ENCODE measurements at places on chromosomes 7 and 10. TPM values are rescaled to one million over a fixed set of nuclear protein-coding genes. Genes with fewer than 3 reads are reported as not detected.

DNA sequence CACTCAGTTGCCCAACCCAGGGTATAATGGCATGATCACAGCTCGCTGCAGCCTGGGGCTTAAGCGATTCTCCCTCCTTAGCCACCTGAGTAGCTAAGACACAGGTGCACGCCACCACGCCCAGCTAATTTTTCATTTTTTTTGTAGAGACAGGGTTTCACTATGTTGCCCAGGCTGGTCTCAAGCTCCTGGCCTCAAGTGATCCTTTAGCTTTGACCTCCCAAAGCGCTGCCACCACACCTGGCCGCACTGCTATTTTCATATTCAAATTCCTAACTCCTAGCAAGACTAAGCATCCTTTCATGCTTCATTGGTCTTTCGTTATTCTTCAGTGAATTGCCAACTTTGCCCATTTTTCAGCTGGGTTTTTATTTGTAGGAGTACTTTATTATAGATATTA lies 30.4 kb upstream of the DAGLB start:
- DNase-seq = peak; percentile 82

DNA sequence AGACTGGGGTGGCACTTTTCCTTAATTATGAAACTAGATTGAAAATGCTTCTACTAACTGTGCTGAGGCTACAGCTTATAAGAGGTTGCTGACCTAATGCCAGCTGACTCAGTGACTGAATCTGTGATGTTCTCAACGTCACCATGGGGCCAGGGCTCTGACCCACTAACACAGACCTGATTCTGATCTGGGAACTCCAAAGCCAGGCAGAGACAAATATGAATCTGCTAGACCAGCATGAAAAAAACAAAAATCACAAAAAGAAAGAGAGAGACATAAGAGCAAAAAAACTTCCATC lies 16.1 kb downstream of the USP6NL start:
- DNase-seq = no peak

DNA sequence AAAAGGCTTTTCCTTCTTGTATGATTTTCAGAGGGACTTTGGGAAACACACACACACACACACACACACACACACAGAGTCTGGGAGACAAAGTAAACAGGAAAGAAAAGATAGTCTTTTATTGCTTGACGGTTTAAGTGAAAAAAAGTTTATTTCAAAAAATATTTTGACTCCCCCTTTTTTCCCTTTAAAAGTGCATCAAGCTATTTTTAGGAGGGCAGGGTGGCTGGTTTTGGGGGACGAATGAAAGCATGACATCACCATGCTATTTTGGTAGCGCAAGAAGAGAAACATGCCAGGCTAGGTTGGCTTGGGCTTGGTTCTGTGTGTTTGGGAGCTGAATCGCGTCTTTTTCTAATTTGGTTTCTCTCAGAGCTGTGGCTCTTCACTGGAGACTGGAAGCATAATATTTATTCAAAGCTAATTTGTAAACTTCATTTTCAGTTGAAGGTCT lies 129.2 kb downstream of the BAMBI start:
- DNase-seq = no peak

DNA sequence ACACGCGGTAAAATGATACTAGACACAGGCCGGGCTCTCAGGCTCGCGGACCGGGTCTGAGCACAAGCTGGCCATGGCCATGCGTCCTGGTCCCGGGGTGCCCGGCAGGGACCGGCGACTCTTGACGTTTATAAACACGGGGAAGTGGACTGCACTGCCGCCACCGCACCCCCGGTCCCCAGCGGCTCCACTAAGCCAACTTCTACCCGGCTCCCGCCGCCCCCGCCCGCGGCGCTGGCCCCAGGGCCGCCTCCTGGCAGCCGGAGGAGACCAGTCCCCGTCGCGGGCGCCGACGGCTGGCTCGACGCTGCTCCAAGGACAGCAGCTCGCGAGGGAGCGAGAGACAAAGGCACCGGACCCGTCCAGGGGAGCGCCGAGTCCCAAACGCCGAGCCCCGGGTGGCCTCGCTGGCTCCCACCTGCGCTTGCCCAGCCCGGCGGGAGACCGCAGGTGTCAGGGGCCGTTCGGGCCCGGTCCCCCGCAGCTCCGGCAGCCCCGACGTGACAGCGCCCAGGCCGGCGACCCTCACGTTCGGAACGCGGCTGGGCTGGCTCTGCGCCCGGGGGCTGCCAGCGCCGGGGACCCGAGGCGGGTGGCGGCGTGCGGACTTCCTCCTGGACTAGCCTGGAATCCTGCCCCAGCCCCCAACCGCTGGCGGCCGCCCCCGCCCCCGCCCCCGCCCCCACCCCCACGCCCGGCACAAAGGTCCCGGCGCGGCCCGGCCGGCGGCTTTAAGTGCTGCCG lies 517 bp downstream of the ITGB1 start:
- DNase-seq = peak; percentile 70

DNA sequence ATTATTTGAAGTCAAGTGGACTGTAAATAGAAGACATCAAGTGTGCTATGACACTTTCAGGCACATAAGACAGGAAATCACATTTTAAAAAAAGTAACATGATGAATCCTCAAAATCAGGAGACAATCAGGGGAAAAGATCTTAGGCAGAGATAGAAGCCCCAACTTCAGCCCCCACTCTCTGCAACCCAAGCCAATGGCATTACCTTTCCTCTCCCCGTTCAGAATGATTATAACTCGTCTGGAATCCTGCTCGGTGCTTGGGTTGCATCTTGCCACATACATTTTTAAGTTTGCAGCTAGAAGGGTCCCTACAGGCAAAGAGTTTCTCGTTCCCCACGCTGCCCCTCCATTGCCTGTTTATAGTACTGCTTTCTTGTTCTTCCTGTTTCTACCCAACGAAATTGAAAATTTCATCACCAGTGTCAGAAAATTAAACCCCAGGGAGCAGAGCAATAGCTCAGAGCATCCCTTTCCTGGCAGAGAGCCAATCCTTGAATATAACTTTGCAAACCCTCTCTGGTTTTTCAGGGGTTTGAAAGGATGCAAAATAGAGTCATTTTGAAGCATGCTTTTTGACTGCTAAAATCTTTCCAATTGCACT lies 260.5 kb upstream of the AOAH start:
- DNase-seq = peak; percentile 96

- peak; percentile 53 for DNase-seq
Measured at GRCh38 chr7:47500103-47500563, 81.8 kb downstream of the TNS3 start.

GRCh38 chr7:135827391-135827790 lies 78.8 kb upstream of the FAM180A start:
- DNase-seq = peak; percentile 53

The AKR1C2 gene
- not detected for total RNA-seq

DNA sequence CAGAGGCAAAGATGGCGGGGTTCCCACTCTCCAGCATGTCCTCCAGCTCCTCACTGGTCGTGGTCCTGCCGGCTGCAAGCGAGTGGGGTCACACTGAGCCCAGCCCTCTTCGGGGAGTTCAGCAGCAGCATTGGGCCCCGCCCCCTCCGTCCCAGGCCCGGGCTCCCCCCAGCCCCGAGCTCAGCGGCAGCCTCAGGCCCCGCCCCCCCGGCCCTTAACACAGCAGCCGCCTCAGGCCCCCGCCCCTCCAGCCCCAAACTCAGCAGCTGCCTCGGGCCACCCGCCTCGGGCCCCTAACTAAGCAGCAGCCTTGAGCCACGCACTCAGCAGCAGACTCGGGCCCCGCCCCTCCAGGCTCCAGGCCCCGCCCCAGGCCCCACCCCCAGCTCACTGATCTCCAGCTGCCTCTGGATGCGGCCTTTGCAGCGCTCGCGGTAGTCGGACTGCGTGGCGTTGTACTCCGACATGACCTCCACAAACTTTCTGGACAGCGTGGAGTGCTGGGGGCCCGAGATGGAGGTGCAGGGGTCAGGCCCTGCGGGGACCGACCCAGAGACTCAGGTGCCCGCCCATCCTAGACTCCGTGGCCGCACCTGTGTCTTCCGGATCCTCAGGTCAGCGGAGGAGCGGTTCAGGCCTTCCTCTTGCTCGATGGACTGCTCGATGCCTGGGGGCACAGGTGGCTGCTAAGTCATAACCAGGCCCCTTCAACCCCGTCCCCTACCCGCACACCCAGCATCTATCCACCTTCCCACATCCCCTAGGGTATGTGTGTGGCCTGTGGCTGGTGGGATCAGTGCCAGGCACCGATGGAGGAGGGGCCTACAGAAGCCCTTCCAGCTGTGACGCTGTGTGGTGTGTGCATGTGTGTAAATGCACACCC lies 15.5 kb downstream of the STX1A start:
- peak; percentile 71 for DNase-seq

GRCh38 chr7:135974667-135975066 lies 2.5 kb downstream of the MTPN start:
- no peak for DNase-seq

The LIPN gene
- total RNA-seq = not detected

GRCh38 chr10:66680886-66681285 lies 244.9 kb upstream of the LRRTM3 start:
- no peak for DNase-seq

DNA sequence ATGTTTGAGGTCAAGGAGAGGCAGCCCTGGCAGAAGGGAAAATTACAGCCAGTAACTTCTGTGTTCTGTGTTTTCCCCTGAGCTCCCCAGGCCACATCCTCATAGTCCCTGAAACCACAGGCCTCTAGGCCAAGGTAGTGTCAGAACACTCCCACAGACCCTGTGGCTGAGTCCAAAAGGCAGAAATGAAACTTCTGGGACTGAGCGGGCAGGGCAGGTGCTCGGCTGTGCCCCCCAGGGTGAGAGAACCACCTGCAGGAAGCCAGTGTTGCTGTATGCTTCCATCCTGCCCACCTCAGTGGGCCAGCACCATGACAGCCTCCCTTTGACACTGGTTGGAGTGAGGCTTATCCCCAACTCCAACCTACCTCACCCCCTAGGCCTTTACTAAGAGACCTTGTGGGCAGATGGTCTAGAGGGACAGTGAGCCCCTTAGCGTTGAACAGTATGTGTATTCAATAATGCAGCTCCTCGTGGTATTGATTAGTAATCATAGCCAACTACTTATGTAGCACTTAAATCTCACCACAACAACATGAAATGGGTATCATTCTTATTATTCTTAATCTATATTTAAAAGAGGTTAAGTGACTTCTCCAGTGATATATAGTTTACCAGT lies 30.3 kb downstream of the PIK3CG start:
- DNase-seq = peak; percentile 57

DNA sequence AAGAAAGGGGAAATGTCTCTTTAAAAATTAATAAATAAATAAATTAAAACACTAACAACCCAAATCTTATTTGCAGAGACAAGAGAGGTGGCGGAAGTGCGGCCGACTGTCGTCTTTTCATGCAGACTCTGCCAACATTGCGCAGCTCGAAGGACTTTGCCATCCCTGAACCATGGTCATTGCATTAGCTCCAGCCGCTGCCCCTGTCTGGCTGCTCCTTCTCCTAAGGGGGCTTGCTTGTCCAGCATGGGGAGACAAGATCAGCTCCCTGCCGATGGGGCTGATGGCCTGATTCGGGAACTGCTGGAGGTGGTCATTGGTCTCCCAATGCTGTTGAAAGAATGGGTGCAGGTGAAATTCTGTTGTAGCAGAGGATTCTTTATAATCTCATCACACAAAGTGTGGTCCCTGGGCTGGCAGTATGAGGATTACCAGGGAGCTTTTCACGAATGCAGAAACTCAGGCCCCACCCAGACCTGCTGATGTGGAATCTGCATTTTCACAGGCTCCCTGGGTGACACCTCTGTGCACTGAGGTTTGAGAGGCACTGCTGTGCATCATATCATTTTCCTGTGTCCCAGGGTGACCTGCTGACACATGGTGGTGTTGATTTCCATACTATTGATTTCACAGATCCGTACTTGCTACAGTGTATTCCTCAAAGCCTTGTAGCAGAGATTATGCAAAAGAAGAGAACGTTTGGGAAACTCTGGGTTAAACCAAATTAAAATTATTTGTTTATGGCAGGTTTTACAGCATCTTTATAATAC lies 172.4 kb upstream of the ZMIZ1 start:
- no peak for DNase-seq
